ENCODE measurements at places on chromosomes 1 and 21.
A peak's percentile ranks its signal among the peaks of the same experiment; 100 is the strongest.

DNA sequence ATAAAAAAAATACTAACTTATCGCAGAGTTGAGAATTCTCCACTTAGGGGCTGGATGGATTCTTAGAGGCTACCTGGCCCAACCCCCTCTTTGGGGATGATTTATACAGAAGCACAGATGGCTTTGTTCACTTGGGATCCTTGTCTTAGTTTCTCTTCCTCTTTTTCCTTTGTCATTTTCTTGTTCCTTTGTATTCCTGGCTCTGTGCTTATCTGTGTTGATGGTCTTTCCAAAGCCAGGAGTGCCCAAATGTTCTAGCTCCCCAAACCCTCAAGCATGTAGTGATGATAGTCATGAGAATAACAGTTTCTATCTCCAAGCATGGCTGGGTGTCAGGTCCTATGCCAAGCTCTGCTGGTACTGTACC is 27.4 kb downstream of the EPHB2 start:
- DNase-seq, result no peak

- peak; percentile 57 for DNase-seq
Observed at GRCh38 chr1:145871994-145872924, 13.4 kb upstream of the PIAS3 start.

DNA sequence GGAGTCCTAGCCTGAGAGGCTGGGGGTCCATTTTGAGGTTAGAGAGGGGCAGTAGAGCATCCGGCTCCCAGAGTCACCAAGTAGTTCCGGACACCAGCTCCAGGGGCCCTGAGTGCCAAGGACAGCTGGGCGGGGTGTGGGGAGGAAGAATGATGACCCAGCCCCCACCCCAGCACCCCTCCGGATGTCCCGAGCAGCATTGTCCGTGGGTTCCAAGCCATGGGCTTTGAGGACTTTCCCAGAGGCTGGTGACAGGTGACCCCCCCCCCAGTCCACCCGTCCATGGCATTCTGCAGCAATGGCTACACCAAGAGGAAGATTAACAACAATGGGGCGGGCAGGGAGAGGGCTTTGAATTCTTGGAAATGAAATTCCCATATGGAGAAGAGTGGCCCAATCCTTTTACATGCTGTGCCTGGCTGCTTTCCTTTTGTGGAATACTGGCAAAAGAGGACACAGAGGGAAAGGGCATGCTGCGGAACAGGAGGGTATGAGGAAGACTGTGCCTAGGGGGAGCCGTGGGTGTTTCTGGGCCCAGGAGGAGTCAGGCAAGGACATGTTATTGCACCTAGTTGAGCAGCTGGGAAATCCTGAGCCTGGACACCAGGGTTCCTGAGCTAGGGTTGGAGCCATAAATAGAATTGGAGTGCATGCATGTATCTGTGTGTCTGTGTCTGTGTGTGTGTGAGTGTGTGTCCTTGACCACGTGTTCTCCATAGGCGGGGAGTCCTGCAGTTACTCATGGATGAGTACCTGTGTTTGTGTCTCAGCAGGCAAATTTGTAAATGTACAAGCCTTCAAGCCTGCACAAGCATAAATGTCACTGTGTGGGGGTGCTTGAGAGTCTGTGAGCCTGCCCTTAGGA is 956 bp downstream of the ATP1A2 start:
- DNase-seq, result no peak

DNA sequence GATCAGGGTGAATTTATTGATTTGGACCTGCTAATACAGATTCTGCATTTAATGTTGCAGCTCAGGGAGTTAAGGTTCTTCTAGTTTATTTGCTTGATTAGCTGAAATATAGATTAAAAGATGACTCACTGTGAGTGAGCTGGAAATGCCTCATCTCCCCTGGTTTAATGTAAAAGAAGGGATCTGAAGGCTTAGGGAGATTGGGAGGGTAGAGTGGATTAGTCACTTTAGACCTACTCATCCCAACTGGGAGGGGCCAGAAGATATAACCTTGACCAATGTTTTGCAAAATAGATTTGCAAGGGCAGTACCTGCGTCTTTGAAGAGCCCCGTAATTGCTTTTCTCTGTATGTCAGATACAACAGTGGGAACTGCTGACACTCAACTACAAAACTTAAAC is 922.8 kb upstream of the ADGRL4 start:
- DNase-seq, result no peak

DNA sequence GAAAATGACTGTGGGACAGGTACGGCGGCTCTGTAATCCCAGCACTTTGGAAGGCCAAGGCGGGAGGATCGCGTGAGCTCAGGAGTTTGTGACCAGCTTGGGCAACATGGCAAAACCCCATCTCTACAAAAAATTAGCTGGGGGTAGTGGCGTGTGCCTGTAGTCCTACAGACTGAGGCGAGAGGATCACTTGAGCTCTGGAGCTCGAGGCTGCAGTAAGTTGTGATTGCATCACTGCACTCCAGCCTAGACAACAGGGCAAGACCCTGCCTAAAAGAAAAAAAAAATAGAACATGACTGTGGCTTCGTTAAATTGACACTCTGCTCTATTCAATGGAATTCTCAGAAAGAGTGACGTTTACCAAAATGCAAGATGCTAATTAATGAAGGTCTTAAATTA is 3.9 kb upstream of the DBT start:
- DNase-seq, result no peak

- no peak for DNase-seq
Observed at GRCh38 chr1:38891753-38892152, 10.4 kb upstream of the GJA9 start.

GRCh38 chr1:222021129-222021528 is 279.2 kb upstream of the DUSP10 start:
- DNase-seq, result no peak

DNA sequence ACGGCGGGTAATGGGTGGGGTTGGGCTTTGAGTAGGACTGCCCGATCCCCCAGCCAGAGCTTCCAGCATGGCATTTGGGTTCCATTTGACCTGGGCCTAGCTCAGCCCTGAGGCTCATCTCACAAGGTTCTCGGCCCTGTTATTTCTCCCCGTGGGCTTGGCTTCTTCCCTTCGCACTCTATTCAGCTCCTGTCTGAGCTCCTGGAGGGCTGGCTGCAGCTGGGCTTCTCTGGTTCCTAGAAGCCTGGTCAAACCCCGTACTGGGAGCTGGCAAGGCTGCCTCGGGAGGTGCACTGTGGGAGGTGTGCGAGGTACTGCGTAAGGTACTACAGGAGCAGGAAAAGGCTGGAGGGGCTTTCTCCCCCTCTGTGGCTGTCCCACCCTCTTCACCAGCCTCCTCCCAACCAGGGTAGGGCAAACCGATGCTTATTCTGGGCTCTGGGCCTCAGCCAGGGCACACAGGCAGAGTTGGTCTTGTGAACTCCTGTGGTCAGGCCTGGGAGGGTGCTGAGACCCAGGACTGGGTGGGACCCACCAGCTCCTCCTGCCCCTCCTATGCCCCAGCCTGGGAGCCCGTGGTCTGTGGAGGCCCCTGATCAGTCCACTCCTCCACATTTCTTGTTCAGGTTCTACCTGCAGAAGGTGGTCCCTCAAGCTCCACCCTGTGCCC is 814 bp downstream of the A3GALT2 start:
- DNase-seq, result no peak

GRCh38 chr1:112501810-112502641 is 6.7 kb upstream of the WNT2B start:
- DNase-seq, result peak; percentile 75

DNA sequence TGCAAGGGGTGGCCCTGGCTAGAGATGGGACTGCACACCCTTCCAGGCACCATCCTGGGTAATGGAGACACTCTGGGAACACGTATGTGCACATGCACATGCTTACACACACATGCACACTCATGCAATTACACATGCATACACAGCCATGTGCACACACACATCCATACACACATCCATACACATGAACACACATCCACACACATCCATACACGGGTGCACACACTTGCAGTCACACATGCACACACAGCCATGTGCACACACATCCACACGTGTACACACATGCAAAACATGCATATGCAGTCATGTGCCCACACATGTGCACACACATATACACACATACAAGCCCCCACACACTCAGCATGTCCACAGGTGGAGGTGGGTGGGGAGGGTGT is 22.3 kb upstream of the POFUT2 start:
- no peak for DNase-seq

Data from stimulated activated CD4-positive, alpha-beta T cell treated with anti-CD3 and anti-CD28 coated beads, Interleukin-15, amount 100 ng/mL, for 24 hours (primary cell).